Left colon (tissue), 2 donors: ENCODE measurements at places on chromosomes 12 and 14. TPM values are rescaled to one million over a fixed set of nuclear protein-coding genes. Genes with fewer than 3 reads are reported as not detected.

The PMCH gene
- total RNA-seq, result not detected

The PTGDR gene
- 19.6 TPM for total RNA-seq

The SOCS4 gene
- total RNA-seq, result 20.0 TPM

The CCNB1IP1 gene
- total RNA-seq, result 29.6 TPM

The AICDA gene
- total RNA-seq, result not detected

The METTL25 gene
- total RNA-seq, result 14.6 TPM

The KRT82 gene
- total RNA-seq, result not detected

DNA sequence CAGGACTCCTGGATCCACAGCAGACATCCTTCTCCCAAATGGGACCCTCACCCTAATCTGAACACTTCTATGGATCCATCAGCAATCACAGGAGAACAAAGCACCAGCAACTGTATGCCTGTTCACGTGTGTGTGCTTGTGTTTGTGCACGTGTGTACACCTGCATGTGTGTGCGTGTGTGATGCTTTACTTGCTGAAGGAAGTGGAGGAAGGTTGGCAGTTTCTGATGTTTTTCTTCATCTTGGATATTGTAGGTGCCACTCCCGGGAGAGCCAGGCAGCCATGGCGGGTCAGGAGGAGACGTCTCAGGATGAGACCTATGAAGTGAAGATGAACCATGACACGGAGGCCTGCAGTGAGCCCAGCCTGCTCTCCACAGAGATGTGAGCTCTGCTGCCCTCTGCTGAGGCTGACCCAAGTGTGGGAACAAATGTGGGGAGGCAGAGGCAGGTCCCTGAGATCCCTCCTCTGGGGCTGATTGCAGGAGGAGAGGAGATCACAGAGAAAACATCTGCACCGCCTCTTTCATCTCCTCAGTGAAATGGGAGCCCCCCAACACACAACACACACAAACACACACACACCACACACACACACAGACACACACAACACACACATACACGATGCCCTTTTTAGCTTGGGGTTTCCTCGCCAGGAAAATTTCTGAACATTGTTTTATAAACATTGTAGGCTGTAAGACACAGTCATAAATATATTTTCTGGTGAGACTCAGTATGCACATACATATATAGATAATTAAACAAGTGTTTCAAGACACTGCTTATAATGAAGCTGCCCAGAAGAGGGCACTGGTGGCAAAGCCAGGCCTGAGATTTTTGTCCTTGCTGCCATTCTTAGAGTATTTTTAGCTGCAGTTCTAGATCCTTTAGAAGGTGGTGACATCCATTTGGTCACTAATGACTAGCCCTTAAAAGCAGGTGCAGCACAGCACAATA, 112.2 kb upstream of the FKBP4 start:
- DNase-seq, result no peak

DNA sequence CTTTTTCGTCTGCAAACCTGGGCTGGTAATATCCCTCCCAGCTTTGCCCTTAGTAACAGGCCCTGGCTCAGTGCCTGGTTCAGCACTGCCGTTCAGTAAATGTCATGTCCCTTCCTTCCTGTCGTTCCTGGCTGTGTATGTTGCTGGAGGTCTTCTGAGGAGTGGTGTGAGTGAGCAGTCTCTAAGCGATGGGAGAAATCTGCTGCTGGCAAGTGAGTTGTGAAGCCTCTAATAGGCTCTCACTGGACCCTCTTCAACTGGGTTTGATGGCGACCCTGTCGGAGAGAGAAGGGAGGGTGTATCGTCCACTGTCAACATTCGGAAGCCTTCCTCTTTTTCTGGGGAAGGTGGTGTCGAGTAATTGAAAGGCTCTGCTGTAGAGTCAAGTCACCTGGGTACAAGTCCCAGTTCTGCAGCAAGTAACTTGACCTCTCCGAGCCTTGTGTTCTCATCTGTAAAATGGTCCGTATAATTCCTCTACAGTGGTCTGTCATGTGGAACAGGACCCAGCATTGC, 62.8 kb downstream of the HRK start:
- peak; percentile 44 for DNase-seq

GRCh38 chr14:85310491-85311272, 219.3 kb upstream of the FLRT2 start:
- no peak for DNase-seq

DNA sequence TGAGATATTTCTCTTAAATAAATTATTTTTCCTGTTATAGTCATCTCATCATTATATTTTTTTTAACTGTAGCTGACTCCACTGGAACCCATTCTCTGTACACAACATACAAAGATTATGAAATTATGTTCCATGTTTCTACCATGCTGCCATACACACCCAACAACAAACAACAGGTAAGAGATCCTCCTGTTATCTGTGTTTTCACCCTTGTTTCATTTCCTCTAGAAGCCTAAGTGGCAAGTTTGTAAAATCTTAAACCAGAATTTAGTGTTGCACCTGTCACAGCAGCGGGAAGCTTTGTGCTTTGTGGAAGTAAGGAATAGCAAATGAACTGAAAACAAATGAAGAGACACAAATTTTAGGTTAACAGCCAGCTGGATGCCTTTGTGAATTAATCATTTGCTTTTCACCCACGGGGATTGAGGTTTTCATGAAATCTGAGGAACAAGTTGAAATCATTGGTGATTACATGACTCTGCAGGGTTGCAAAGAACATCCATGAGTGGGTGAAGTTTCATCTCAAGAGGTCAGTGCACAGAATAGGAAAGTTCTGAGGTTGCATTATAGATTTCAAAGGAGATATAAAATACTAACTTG, 273.9 kb upstream of the RGS6 start:
- DNase-seq, result no peak

- peak; percentile 51 for DNase-seq
Observed at GRCh38 chr12:107760207-107760808, 629 bp downstream of the PRDM4 start.

GRCh38 chr12:71948390-71948789, 9.7 kb downstream of the TPH2 start:
- DNase-seq, result no peak

DNA sequence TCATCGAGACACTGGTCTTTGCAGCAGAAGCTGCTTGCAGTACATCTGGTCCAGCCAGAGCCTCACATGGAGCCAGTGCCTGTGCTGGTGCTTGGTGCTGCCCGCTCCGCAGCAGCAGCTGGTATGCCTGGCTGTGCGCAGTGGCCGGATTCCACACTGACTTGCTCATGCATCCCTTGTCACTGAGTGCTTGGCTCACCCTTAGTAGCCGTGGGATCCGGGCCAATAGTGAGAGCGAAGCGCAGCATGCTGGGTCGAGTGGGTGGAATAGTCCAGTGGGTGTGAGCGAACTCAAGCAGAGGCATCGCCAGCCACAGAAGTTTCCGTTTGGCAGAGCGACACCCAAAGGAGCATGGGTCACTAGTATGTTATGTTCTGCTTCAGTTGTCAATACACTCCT, 10.1 kb upstream of the FBXO33 start:
- DNase-seq, result no peak

GRCh38 chr12:70823182-70823976, 97.2 kb downstream of the PTPRR start:
- DNase-seq, result no peak

DNA sequence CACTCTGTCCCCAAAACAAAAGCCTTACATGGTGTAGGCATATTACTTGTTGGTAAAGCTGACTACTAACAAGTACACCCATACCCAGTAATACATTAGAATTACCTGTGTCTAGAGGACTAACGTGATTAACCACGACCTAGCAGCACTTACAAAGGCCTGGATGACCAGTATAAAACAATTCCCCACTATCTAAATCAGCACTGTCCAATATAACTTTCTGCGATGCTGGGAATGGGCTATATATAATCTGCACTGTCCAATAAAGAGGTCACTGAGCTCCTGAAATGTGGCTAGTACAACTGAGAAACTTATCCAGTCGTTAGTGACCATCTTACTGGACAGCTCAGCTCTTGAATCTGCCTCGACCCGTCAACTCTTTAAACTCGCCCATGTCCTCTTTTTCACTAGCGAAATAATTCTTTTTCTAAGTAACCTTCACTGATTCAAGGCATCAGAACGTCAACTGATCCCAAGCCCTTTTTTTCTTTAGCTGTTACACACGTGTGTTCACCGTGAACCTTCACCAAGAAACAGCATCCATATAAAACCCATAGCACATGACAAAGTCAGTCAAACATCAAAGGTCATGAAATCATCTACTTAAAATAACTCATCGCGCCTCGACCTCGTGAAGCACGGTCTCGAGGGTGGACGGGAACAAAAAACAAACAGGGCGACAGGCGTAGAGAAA, 905 bp upstream of the CIPC start:
- DNase-seq, result no peak

DNA sequence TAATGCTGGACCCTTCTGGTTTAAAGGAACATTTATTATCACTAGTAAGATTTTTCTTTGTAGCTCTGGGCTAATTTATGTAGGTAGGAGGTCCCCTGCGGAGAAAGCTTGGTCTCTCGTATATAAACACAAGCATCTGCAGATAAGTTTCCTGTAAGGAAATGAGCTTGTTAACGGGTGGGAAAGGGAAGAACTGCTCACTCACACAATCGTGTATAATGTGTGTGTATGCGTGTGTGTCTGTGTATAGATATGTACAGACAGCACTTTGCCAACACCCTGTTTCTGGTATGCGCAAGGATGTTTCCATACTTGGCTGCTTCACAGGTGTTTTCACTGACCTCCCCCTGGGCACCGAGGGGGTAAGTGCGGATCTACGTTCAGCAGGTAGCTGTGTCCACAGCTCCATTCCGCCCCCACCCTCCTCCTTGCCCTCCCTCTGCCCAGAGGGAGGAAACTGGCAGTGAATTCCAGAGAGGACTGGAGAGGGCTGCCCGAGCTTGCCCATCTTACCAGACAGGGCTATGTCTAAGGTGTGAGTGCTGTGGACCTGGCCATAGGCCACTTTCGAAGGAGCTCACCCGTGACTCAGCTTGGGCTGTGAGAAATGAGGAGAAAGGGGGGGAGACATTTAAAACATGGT, 65.2 kb downstream of the NINJ2 start:
- DNase-seq, result no peak

GRCh38 chr12:54421879-54422250, 2.8 kb upstream of the ITGA5 start:
- no peak for DNase-seq

DNA sequence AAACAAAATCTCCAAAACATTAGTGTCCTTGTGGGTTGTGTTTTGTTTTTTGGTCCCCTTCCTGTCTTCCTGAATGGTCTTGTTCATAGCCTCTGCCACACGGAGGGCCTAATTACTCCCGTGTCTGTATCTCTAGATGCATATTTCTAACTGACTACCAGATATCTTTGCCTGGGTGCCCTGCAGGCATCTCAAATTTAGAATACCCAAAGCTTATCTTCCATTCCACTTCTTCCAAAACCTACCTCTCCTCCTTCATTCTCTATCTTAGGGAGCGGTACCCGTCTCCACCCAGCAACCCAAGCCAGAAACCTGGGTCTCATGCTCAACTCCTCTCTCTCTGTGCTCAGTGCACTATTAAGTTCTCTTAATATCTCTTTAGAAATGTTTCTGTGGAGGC, 10.9 kb upstream of the METAP2 start:
- DNase-seq, result no peak

GRCh38 chr12:92393504-92393903, 247.9 kb upstream of the BTG1 start:
- DNase-seq, result no peak

- peak; percentile 24 for DNase-seq
Observed at GRCh38 chr12:11882301-11883019, 188.3 kb upstream of the BCL2L14 start.

DNA sequence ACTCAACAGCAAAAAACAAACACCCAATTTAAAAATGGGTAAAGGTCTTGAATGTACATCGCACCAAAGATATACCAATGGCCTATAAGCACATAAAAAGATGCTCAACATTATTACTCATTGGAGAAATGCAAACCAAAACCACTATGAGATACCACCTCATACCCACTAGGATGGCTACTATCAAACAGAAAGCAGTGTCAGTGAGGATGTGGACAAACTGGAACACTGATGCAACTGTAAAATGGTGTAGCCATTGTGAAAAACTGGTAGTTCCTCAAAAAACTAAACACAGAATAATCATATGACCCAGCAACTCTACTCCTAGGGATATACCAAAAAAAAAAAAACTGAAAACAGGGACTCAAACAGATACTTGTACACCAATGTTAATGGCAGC, 49.3 kb downstream of the CDK17 start:
- no peak for DNase-seq

- no peak for DNase-seq
Observed at GRCh38 chr12:95548056-95548538, 3.2 kb downstream of the USP44 start.

DNA sequence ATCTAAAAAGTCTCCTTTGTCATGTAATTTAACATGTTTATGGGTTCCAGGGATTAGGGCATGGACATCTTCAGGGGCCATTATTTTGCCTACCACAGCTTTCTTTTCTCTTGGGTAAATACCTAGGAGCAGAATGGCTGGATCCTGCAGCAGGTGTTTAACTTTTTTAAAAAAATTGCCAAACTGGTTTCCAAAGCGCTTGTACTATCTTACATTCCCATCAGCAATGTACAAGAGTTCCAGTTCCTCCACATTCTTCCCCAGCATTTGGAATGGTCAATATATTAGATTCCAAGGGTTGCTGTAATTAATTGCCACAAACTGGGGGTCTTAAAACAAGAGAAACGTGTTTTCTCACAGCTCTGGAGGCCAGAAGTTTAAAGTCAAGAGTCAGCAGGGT, 27.7 kb upstream of the MYL2 start:
- DNase-seq, result no peak

DNA sequence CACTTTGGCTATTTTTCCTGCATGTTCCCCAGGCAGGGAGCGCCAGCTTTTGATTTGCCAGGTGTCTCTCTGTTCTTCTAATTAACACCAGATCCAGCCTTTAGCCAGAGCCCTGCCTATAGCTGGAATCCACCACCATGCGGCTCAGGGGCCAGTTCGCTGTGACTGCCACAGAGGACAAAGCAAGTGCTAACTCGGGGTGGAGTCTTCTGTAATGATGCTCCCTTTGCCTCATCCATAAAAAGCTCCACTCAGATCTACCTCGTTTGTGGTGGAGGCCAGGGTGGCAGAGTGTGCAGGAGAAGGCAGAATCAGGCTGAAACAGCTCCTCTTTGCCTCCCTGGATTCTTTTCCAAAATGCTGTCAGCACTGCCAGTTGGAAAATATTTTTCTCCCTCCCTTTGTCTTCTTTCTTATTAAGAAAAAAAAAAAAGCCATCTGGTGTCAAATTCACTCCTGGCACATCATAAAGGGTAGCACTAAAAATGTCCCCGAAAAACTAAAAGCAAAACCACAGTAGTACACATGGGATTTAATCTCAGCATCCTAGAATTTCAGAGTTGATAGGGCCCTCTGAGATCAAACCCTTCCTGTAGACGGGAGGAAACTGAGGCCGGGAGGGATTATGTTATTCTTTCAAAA, 18.0 kb upstream of the CTDSP2 start:
- DNase-seq, result no peak
